ENCODE measurements at places on chromosomes 11 and 22.

- no peak for DNase-seq
Measured at GRCh38 chr11:110838808-110839207, 126.6 kb upstream of the ARHGAP20 start.

GRCh38 chr22:44080936-44081861 lies 57.1 kb downstream of the PARVB start:
- peak; percentile 43 for DNase-seq

GRCh38 chr11:72760539-72761405 lies 8.6 kb upstream of the ARAP1 start:
- peak; percentile 39 for DNase-seq

DNA sequence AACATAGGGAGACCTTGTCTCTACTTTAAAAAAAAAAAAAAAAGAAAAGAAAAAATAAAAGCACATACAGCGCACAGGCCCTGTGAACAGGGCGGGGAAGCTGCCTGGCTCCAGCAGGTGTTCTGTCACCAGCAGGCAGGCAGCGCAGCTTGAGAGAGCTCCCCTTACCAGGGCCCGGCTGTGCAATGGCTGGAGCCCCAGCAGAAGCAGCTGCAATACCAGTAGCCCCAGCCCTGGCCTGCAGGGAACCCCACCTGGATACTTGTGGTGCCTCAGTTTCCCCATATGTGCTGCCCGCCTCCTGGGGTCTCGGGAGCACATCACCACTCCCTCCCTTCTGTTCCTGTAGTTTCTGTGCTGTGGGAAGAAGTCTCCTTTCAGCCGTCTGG lies 12.3 kb downstream of the TSPAN32 start:
- DNase-seq = no peak

DNA sequence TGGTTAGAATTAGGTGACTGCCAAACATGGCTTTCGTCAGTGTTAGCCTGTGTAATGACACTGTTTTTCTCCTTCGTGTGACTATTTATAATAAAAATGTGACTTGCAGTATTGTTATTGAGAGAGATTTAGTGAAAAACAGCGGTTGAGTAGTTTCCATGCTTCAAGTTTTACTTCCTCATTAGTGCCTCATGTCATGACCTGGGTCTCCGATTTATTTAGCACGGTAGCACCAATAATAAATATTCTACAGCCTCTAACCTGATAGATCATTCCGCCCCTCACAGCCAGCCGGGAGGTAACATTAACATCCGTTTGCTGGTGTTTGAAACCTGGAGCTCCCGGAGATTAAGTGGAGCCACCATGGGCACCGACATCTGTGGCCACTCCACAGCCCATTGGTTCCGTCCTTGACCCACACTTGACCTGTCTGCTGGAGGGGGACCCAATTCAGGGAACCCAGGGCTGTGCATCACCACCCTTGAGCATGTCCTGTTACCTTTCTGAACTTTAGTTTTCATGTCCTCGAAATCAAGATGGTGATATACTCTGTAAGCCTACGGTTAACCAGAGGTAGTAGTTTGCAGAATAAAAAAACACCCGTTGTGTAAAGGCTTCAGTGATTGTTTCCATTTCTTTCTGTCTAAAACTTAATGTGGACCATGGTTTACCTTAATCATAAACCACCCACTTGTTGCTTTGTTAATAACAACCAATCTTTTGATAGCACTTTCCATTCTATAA lies 104.1 kb downstream of the ATXN10 start:
- no peak for DNase-seq
